ENCODE measurements at places on chromosomes 4 and X.

DNA sequence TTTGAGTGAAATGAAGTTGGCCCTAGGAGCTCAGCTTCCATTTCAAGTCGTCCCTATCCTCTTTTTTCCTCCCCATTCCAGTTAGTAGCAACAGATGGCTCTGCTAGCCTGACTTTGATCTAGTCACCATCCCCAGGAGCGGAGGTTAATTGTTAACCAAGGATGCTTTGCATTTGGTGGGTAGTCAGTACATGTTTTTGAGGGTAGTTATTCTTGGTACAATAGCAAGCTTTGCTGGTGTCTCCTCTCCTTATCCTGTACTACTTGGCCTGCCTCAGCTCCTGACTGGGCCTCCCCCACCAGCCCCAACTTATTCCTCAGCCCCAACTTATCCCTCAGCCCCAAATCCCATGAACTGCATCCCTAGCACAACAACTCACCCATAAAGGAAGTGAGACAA is 14.8 kb upstream of the RTL5 start:
- no peak for DNase-seq

DNA sequence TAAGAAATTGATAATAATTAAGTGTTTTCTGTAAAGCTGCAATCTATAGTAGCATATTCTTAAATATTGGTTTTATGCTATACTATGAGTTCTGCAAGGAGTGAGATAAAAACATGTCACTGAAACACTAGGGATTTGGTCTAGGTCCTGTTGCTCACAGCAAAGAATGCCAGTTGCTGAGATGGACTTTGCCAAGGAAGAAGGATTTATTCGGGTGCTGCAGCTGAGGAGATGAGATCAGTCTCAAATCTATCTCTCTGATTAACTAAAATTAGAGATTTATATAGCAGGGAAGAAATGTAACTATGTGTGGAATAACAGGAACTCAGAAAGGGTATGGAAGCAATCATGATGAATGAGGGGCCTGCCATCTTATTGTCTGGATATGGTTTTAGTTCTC is 1569.9 kb downstream of the PCDH7 start:
- no peak for DNase-seq

DNA sequence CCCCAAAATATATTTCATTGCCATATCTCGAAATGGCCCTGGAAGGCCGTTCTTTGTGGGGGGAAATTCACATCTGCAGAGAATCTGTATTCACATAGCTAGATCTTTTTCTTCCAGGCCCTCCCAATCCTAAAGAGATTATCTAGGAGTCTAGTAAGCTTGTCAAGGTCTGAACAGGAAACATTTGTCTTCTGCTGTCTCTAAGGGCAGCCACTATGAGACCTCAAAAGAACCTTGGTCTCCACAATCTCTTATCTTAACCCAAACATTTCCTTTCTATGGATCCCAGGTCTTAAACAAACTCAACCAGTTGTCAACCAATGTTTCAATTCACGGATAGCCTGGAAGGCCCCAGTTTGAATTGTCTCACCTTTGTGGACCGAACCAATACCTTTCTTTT is 45.0 kb downstream of the CRLF2 start:
- DNase-seq: no peak

- no peak for DNase-seq
Observed at GRCh38 chr4:74814052-74814451, 19.7 kb upstream of the BTC start.

GRCh38 chr4:173025131-173025530 is 143.5 kb upstream of the GALNT7 start:
- DNase-seq: no peak
